IMR-90 (cell line): ENCODE measurements at places on chromosomes 16 and 17.

DNA sequence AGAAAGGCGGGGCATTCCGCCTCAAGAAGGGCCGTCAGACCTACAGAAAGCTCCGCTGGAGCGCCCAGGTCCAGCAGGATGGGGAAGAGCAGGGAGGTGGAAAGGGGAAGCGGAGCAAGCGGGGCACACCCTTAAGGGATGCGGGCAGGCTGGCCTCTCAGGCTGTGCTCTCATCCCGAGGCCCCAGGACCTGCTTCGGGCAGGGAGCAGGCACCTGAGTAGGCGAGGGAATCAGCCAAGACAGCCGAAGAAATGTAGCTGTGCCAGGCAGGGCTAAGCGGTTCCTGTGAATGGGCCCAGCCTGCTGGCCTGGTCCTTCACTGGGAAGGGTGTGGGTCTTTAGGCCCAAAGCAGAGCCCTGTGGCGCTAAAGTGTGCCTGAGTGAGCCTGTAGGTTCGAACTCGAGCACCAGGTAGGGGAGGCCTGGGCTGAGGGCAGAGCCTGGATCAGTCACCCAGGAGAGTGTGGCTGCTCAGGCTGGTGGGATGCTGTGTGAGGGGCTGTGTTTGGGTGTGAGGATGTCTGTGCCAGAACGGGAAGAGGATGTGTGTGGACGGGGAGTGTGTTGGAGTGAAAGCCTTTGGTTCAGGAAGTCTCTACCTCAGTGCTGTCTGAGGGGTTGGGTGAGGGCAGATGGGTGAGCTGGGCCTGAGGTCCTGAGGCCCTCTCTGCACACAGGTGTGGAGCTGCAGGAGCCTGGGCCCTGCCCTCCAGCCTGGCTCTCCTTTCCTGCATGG lies 3.3 kb downstream of the TBX4 start:
- DNase-seq: no peak

DNA sequence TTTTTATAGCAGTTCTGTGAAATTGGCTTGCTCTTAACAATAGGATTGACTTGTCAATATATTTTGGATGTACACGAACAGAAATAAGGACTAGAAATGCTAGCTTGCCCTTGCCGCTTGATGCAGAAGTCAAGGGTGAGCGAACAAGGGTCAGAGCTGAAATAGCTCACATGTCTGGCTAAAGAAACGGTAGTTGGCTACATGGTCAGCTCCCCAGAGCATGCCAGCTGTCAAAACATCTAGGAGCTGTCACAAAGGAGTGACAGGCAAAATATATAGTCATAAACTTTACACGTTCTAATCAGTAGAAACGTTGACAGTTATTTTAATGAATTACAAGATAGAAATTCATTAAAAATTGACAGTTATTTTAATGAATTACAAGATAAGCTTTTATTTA lies 2.9 kb upstream of the MEIOB start:
- no peak for DNase-seq

GRCh38 chr16:8996891-8997290 lies 33.2 kb upstream of the USP7 start:
- DNase-seq: no peak

DNA sequence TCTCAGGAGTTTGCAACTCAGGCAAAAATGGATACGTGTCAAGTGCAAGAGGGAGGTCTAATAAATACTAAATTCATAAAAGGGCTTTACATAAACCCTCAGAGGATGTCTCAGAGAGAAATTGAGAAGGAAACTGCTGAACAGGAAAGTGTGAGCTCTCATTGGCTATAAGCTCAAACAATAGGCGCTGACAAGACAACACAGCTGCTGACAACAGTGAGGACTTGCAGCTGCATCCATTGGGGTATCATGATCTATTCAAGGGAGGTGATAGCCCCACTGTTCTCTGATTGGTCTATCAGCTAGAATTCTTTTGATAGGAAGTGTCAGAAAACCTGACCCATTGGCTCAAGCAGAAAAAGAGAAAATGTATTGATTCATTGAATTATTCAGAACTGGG lies 187.2 kb downstream of the CBLN1 start:
- no peak for DNase-seq

- DNase-seq: no peak
Measured at GRCh38 chr16:73473713-73474112, 425.8 kb upstream of the ZFHX3 start.

DNA sequence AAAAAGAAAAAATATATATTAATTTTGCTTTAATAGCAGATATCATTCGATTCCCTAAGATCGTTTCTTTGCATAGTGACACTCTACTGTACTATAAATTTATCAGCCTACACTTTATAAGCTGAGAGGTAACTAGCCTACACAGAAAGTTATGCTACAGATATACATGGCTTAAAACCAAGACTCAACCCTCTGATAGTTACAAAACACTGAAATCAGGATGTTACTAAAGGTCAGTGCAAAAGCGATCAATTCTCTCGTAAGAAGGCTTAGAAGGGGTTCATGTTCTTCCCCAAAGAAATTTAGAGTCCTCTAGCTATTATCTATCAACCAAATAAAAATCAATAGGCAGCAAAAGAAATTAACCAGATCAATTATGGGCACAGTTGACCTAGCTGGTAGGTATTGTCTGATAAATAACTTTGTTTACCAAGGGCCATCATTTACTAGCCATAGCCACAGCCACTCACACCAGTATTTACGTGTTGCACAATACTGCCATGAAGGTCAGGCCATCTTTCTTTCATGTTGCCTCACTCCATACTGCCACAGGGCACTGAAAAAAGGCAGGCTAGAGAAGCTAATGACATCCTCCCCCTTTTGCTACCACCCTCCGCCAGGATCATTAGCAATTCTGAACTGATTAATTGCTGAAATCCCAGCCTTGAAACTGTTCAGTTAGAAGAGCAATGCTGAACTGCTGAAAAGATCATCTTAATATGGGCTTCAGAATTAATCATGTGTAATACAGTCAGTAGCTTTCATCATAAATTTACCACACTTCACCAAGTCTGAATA lies 43.7 kb downstream of the RND2 start:
- DNase-seq: no peak

- DNase-seq: no peak
Measured at GRCh38 chr17:68854452-68854851, 100.7 kb downstream of the ABCA8 start.

GRCh38 chr17:65867014-65867413 lies 305.6 kb upstream of the AXIN2 start:
- DNase-seq: no peak

- no peak for DNase-seq
Measured at GRCh38 chr17:17164676-17165075, 41.5 kb downstream of the PLD6 start.

GRCh38 chr16:59591480-59591879 lies 857.4 kb upstream of the GOT2 start:
- DNase-seq: peak; percentile 19

DNA sequence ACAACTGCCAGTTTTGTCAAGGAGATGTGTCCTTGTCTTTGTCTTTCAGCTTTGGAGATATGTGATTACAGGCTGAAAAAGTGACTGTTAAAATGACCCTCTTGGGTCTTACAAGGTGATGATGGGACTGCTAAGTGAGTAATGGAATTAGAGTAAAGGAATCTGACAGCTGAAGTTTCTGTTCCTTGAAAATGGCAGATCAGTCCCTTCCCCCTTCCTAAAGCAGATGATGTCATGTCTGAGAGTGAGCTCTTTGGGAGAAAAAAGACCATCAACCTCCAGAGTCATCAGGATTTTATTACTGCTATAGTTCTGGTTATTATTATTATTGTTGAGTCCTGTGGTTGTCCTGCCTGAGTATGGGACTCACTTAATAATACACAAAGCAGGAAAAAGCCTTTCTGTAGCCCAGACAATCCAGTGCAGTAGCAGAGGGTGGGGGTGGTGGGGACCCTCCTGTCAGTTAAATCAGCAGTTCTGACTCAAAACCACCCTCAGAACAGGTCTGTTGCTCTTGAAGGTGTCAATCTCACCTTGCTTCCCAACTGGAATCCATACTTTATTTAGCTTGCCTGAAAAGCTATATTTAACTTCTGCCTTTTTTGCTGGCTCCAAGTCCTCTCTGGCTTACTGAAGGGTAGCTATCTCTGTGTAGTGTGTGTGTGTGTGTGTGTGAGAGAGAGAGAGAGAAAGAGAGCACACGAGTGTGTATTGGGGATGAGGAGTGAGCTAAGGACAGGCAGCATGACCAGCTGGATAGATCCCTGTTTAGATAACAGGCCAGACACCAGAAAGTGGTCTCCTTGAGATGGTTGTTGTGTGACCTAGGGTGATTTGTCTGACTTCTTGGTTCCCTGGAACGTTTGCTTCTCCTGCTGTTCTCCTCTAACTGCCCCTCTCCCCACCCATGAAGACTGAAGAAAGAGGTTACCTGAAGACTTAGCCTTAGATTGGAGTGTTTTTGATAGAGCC lies 4.9 kb downstream of the HROB start:
- DNase-seq: no peak

DNA sequence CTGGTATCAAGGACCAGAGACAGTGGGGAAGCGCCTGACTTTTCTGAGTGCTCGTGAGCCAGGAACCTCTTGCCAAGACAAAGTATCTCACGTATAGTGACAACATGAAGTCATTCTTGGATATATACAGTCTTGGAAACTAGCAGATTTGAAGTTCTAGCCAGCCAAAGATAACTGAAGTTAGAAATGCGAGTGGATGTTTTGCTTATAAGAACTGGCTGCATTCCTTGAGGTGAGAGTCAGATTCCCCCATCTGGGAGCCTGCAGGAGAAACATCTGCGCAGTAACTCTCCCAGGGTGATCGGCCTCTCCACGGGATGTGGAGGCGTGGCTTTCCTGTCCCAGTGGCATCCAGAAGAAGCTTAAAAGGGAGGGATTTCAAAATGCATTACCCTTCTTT lies 89.8 kb downstream of the SHISA6 start:
- DNase-seq: peak; percentile 1

- peak; percentile 68 for DNase-seq
Measured at GRCh38 chr16:8931859-8932258, 31.8 kb downstream of the USP7 start.

DNA sequence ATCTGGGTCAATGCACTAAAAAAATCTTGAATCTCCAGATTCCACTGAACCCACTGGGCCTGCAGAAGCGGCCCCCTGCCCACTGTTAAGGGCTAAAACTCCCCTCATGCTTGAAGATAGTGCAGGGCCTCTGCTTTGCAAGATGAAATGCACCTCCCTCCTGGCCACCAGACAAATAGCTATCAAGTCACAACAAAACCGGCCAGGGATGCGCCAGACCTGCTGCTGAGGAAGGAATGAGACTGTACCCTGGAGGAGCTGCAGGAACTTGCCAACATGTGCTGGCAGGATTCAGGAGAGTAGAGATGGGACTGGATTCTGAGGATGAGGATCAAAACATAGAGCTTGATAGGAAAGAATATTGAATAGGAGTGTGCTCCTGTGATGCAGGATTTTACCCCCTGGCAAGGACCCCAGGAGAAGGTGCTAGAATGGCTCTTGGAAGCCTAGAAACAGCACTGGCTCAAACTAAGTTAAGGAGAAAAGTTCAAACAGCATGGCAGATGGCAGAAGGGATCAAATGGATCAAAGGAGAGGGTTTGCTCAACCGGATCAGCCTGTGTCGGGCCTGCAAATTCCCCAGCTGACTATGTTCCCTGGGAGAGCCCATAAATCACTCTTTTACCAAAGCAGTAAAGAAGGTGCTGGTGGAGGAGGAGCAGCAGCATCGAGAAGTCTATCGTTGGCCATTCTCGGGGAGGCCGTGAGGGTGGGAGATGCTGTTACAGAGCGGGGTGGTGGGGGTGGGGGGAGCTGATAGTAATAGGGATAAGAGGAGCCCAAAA lies 27.2 kb upstream of the XYLT2 start:
- peak; percentile 19 for DNase-seq

- no peak for DNase-seq
Measured at GRCh38 chr16:2986623-2987188, 6.5 kb upstream of the PKMYT1 start.

- no peak for DNase-seq
Measured at GRCh38 chr17:4999430-5000093, 1.8 kb downstream of the KIF1C start.

DNA sequence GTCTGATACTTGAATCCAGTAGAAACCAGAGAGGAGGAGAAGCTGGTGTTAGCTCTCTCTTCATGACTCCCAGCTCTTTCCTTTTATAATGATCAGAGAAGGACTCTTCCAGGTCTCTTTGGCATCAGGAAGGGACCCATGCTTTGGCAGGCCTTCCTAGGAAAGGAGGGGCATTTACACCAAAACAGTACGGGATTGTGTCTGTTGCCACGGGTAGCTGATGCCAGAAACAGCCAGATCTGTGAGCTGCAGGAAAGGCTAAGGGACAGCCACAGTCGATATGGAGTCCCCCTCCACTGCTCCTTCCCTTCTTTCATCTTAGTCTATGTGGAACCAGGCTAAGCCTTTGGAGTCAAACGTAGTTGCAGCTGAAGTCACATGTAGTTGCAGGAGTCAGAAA lies 9.3 kb downstream of the CEP295NL start:
- no peak for DNase-seq

DNA sequence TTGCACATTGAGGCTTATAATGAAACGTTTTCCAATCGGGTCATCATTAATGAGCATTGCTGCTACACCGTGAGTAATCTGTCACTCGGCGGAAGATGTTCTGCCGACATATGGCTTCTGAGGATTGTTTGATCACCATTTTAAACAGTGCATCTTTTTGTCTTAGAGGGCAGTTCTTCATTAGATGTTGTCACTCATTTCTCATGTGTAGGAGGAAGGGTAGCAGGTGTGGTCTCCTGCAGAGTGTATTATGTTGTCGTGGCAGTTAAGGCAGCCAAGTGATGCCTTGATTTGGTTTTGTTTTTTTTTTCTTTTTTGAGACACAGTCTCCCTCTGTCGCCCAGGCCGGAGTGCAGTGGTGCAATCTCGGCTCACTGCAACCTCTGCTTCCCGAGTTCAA lies 50.5 kb downstream of the SEC14L1 start:
- no peak for DNase-seq

- DNase-seq: no peak
Measured at GRCh38 chr16:87393680-87394055, 1.5 kb downstream of the MAP1LC3B start.

DNA sequence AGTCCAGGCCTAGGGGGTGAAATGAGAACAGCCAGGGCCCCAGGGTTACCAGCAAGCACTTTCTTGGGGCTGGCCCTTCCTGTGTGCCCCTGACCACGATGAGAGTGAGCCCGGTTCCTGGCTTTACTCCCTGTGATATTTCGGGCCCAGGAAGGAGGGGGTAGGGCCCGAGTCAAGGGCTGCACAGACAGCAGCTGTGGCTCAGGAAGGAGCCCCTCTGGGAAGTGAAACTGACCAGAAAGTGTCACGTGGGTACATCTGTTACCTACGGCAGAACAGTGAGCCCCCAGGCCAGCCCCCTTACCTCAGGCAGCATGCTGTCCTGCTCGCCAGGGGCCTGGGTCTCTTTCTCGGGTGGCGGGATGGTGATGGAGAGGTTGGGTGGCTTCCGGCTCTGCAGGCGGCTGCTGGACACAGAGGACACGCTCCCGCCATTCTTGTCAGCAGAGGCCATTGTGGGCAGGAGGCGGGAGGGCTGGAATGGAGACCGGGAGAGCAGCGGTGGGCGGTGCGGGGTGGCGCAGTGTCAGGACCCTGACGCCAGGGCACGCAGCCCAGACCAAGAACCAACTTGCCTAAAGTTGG lies 13.8 kb downstream of the AANAT start:
- no peak for DNase-seq
